ENCODE measurements at places on chromosomes 3 and 15. TPM values are rescaled to one million over a fixed set of nuclear protein-coding genes. Genes with fewer than 3 reads are reported as not detected.

RYR3 gene
- total RNA-seq, result not detected

SLC9C1 gene
- not detected for total RNA-seq

- peak; percentile 66 for DNase-seq
Measured at GRCh38 chr3:27590437-27591298, 106.5 kb upstream of the SLC4A7 start.

GRCh38 chr15:41967506-41968206 is 4.7 kb downstream of the EHD4 start:
- DNase-seq, result peak; percentile 66

DNA sequence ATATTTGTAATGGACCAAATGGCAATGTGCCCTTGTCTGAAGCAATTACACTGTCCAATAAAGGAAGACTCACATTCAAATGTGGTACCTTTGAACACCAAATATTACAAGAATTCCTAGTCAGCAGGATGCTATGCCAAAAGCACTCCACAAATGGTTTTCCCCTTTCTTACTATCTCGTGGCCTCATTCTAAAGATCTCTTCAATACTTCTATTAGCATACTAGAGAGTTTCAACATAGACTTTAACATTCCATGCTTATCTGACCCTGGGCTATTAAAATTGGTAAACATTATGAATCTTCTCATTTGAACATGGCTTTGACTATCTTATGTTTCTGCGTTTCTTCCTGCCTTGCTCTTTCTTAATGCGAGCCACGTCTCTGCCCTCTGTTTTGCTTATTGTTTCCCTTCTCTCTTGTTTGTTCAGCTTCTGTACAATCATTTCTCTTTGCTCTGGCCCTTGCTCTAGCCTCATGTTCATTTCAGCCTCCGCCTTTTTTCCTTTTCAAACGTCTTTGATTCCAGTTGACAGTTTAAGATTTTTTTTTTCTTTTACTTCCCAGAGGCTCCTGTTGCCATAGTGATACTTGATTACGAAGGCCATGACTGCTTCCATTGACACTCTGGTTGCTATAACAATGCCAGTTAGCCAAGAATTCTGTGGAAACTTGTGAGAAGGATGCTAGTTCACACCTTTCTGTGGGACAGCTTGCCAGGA is 49.5 kb upstream of the SLC9A9 start:
- DNase-seq, result peak; percentile 88

SEMA7A gene
- total RNA-seq, result 132 TPM

GRCh38 chr3:183123891-183124290 is 24.6 kb upstream of the MCCC1 start:
- no peak for DNase-seq

DNA sequence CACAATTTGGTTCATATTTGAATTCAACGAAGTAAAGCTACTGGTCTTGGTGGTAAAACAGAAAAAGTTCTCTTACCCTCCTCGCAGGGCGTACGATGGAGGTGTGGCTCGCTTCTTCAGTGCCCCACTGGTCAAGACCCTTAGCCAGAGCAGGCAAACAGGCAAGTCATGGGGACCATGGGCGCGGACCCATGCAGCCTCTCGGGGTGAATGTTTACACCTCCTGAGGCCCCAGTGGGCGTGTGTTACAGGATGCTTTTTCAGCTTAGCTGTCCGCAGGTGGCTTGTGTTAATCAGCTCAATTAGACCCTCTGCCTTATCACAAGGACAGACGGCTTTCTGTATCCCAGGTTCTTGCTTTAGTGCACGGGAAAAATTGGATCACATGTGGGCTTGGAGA is 991.8 kb downstream of the GBE1 start:
- peak; percentile 9 for DNase-seq

IFT122 gene
- 16.3 TPM for total RNA-seq

DNA sequence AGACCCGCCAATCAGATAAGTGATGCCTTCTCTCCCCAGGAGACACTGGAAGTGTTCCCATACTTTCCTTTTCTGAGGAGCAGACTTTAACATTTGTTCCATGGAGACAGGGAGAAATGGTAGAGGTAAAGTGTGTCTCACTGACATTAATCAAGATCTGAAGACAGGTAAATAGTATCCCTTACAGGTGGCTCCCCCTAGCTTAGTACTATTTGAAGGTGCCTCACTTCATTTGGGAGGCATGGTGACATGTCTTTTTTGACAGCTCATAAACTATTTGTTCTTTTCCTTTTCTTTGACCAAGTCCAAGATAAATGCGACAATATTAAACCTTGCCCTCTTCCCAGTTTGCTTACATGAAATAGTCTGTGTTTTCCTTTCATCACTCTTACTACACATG is 485.6 kb upstream of the IL12A start:
- DNase-seq, result no peak

DNA sequence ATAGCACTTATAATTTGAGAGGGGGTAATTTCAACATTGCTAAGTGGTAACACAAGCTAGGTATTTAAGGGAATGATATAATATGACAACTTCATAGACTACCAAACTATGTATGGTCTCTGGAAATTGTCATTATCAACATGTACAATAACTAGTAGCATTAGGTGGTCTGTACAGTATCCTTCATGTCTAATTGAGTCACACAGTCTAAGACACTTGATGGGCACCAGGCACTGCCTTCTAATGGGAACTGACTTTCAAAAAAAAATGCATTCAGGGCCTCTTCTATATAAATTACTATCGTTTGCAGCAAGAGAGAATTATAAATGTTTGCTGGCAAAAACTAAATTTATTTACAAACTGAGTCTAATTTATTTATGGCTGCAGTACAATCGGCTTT is 271.8 kb downstream of the MECOM start:
- no peak for DNase-seq

DNA sequence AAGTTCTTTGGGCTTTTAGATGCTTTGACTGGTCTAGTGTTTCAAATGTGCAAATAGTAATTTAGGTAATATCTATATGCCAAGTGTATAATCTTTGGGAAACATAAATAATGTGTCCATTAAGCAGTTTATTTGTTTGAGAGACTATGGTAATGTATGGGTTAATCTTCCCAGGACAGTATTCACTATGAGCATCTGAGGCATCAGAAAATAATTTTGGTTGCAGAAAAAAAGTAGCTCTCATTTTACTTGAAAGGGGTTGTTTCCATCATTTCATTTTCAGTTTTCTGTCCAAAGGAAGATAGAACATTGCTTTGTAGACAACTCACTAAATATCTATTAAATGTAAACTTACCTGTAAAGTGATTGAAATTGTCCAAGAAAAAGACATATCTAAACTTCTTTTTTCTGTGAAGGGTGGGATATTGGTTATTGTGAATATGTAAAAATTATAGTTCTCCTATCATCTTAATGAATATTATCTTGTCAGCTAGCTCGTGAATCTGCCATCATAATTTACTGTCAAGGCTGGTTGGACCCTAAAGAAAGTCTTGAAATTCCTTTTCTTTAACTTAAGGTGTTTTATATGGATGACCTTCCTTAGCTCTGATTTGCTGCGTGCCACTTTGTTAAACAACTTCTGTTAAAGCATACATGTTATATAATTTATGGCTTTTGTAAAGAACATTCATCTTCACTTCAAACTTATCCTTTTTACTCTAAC is 108.8 kb downstream of the EPHA3 start:
- DNase-seq, result peak; percentile 15

- DNase-seq, result no peak
Measured at GRCh38 chr15:69554279-69554961, 101.8 kb downstream of the RPLP1 start.

PLEKHO2 gene
- total RNA-seq, result 35.3 TPM

DNA sequence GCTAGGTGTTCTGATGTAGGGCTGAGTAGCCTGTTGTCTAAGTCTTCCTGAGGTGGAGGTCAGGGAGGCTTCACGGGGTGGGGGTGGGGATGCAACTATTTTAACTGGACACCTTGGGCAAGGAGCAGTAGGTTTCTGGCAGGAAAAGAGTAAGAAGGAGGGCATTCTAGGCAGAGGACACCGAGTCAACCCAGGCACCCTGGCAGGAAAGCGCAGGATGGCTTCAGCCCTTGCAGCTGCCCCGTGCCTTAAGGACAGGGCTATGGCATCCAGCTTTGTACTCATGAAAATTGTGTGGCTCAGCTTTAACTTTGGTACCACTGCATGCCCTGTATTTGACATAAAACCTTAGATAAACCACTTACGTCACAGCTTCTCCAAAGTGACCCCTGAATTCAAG is 6.4 kb upstream of the FILIP1L start:
- no peak for DNase-seq

- no peak for DNase-seq
Measured at GRCh38 chr15:86044981-86045380, 34.7 kb upstream of the AGBL1 start.

CEP19 gene
- total RNA-seq, result 5.4 TPM

GRCh38 chr15:60928970-60929369 is 300.1 kb downstream of the RORA start:
- DNase-seq, result no peak

GRCh38 chr15:101024706-101025500 is 105.7 kb downstream of the LRRK1 start:
- no peak for DNase-seq

DNA sequence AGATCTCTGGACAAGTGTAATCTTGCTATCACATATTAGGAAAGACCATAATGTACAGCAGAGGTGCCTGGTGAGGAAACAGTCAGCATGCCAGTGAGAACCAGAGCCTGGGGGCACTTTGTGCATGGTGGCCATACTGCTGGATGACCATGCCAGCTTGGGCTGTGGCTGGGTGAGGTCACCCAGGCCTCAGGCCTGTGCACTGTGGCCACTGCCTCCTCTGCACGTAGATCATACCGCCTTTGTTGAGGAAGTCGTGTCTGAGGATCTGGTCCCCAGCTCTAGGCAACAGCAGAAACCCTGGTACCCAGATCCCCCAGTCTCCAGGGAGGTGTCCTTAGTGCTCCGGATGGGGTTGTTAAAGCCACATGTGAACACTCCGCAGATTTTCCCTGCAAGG is 38.9 kb downstream of the ZNF710 start:
- no peak for DNase-seq

CTXN2 gene
- not detected for total RNA-seq

- DNase-seq, result no peak
Measured at GRCh38 chr3:39506863-39507262, 39.4 kb downstream of the MOBP start.

GRCh38 chr3:105933871-105934270 is 65.1 kb upstream of the CBLB start:
- no peak for DNase-seq

DNA sequence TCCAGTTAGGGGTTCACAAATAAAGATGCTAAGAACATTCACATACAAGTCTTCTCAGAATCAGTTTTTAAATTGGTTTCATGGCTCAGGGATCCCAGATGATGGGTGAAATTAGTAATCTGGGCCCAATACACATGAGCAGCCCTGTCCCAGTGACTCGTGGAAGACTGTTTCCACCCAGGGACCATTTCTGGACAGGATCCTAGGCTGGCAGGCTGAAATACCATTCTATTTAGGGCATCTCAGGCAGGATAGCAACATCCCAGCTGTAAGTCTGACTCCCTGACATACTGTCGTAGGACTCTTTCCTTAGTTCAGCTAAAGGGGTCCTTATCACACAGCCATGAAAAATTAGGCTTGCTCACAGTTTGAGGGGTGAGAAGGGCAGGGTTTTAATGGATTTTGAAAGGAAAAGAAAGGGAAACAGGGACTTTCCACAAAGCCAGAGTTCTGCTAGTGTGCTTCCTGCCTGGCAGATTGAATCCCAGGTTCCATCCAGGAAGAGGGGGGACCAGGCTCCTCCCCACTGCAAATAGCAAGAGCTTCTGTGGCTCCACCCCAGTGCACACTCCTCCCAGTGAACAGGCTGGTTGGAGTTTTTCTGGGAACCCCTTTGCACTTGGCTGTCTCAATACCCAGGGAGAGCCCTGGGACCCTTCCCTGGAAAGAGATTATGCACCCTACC is 41.3 kb upstream of the LYZL4 start:
- no peak for DNase-seq

NOX5 gene
- total RNA-seq, result 0.11 TPM

FETUB gene
- total RNA-seq, result not detected

- no peak for DNase-seq
Measured at GRCh38 chr3:126085276-126085675, 1.4 kb upstream of the SLC41A3 start.

DNA sequence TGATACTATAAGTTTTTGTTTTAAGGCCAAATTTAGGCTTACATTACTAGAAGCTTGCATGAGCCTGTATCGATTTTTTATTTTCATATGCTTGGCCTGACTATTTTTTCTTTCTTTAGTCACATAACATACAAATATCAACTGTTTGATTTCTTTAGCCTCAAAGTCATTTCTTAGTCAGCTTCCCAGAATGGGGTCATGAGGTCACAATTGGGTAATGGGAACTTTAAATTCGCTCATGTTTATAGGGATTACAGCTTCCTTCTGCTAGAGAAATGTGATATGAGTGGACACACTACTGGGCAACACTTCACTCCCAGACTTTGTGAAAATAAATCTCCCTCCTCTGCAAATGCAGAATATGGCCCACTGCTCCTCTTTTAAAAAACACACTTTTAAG is 9.1 kb upstream of the TIPARP start:
- DNase-seq, result peak; percentile 54

GRCh38 chr3:20916951-20917606 is 731.1 kb upstream of the SGO1 start:
- DNase-seq, result no peak

CA12 gene
- 41.8 TPM for total RNA-seq

ZNF501 gene
- total RNA-seq, result 9.0 TPM

GRCh38 chr3:128879991-128880390 is 571 bp downstream of the ACAD9 start:
- no peak for DNase-seq

NEO1 gene
- total RNA-seq, result 13.6 TPM

DNA sequence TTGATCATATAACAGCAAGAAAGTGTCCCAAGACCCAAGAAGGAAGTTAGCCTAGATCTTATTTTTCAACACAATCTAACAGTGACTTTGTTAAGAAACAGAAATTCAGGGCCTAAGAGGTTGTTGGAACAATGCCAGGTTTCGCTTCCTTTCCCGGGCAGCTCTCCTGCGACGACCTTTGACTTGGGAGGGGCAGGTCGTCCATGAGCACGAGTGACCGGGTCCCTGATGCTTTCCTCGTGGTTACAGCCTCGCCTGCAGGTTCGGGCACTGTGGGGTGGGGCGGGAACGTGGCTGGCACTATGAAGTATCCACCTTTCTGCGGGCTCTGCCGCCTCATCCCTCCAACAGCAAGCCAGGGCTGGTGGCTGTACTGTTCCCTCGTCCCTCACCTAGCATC is 90.1 kb upstream of the RGMA start:
- peak; percentile 6 for DNase-seq

DNA sequence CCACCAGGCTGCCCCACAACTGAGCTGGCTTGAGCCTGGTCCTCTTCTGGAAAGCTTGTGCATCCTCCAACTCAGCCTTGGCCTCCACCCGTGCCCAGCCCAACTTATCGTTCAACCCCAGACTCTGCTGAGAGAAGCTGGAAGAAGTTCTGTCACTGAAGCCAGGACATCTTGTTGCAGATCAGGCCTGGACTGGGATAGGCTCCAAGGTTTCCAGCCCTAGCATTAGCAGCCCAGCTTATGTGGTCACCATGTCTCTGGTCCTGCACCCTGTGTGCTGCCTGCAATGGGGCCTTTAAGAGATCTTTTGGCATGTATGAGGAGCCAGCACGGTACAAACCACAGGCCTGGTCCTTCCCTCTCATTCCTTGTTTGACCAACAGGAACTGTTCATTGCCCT is 15.2 kb upstream of the CAMP start:
- DNase-seq, result no peak

GRCh38 chr3:147129665-147130064 is 276.7 kb downstream of the ZIC4 start:
- DNase-seq, result no peak

KLF15 gene
- total RNA-seq, result 0.13 TPM

SERPINI2 gene
- not detected for total RNA-seq

LRRIQ4 gene
- total RNA-seq, result not detected

Data from GM23248 (cell line).